Erythroblast (primary cell): ENCODE measurements at places on chromosomes 5 and 9.
A peak's percentile ranks its signal among the peaks of the same experiment; 100 is the strongest.

GRCh38 chr9:37954581-37954981, 50.7 kb upstream of the SLC25A51 start:
- DNase-seq, result peak; percentile 28

- no peak for DNase-seq
Observed at GRCh38 chr5:140024928-140025327, 18.2 kb downstream of the NRG2 start.

DNA sequence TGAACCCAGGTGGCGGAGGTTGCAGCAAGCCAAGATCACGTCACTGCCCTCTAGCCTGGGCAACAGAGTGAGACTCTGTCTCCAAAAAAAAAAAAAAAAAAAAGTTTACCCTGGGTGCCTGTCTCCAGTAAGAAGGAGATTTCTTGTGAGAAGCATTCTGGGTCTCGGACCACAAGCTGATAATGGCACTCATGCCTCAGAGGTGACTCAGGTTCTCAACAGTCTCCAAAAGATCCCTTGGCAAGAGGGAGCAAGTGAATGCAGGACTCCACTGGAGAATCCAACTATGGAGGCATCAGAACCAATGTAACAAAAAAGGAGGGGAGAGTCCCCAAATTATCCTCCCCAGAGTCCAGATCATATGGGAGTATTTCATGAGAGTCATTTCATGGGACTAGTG, 106.0 kb upstream of the LRRTM2 start:
- no peak for DNase-seq

- DNase-seq, result no peak
Observed at GRCh38 chr9:108363311-108363710, 492.5 kb downstream of the ACTL7B start.

- DNase-seq, result no peak
Observed at GRCh38 chr5:95375591-95375990, 15.6 kb upstream of the FAM81B start.

DNA sequence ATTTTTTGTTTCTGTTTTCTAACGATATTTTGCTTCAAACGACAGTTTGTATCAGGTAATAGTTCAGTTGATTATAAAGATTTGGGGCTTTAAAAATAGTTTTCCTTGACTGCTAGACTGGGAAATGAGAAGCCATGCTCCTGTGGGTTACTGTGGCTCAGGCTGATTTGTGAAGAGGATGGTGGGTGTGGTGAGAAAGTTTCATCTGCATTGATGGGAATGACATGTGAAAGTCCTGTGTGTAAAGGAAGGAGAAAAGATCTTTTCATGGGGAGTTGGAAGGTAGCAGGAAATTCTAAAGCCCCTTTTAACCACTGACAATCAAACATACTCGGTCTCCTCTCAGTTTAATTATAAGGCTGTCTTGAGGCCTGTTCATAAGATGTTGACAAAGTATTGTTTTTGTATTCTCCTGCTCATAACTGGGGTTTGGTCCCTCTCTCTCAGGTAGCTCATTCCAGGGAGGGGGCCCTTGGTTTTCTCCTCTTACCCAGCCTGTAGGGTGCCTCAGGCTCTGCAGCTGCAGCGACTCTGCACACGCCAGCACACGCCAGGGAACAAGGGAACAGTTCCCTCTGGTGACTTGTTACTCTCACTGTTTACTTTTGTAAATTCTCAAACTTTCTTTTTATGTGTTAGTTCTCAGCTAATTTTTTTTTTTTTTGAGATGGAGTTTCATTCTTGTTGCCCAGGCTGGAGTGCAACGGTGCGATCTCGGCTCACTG, 91.6 kb downstream of the CARTPT start:
- DNase-seq, result no peak

DNA sequence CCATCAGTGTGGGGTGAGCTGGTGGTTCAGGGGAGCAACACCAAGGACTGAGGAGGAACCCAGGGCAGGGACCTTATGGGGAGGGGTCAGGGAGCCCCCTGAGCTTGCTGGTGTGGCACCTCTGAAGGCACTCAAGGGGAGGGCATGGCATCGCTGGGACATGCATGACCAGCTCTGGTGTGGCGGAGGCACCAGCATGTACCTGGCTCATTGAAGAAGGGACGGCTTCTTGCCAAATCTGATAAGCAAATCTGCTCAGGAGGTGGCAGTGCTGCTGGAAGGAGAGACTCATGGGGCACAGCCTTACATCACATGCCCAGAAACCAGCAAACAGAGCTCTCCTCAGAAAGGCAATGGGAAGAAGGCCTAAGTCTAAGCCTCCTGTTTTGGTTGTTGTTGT, 421.8 kb downstream of the SEMA5A start:
- no peak for DNase-seq

DNA sequence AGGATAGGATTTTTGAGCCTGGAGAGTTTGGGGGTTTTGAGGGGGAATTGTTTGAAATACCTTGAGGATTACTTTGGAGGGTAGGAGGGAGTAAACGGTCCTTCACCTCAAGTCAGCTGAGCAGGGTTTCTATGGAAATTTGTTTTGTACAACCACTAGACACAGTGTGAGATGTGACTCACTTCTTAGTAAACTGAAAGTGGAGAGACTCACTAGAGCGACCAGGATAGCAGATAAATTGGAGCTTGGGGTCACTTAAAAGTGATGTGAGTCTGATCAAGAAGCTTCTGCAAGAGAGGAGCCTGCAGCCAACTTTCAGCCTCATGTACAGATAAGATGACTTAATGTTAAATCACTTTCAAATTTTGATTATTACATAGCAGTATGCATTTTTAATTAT, 1945.9 kb upstream of the NUDT12 start:
- peak; percentile 2 for DNase-seq

GRCh38 chr5:38871058-38871605, 25.3 kb downstream of the OSMR start:
- DNase-seq, result no peak

DNA sequence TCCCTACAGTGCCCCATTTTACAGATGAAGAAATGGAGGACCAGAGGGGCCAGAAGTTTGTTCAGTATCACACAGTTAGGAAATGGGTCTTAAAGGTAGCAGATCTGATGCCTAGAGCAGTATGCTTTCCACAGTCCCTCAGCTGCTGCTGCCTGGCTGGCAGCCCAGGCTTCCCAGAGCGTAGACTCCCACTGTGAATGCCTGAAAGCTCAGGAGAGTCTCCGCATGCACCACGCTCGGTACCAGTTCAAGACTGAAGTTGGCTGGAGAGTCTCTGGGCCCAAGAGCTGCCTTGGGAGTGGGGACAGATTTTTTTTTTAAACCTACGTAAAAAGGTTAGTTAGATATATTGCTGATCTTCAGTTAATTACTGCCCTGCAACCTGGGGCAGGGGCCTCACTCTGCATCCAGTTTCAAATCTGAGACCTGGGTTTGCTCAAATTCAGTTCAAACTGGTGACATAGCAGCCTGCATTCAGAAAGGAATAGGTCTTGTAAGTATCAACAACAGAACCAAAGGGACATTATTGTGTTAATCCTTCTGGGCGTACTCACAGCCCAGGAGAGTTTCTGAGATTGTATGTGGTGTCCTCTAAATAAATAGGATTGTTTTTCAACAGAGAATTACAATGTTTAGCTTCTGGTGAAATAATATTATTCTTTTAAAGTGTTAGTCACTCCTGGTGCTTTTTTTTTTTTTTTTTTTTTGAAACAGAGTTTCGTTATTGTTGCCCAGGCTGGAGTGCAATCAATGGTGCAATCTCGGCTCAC, 8.3 kb downstream of the NANS start:
- no peak for DNase-seq

DNA sequence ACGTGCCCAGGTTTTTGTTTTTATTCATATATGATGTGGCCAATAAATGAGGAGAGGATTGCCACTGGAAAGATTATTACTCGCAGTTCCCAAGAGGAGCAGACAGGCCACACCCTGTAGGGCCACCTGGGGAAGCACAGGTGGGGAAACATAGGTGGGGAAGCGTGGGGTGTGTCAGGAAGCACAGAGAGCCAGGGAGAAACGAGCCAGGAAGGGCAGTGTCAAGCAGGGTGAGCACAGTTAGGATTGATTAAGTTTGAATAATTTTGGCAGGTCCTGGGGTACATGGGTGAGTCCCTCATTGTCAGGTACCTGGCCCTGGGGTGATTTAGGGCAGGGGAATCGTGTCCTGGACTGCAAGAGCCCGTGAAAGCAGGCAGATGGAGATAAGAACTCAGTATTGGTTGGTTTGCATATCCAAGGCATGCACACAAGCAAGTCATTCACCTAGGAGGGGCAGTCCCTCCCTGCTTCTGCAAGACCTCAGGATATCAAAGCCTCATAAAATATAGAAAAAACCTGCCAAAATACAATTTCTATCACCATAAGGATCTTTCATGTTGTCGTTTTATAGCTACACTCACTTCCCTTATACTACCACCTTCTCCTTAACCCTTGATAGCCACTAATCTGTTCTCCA, 22.4 kb downstream of the MVB12B start:
- DNase-seq, result no peak

DNA sequence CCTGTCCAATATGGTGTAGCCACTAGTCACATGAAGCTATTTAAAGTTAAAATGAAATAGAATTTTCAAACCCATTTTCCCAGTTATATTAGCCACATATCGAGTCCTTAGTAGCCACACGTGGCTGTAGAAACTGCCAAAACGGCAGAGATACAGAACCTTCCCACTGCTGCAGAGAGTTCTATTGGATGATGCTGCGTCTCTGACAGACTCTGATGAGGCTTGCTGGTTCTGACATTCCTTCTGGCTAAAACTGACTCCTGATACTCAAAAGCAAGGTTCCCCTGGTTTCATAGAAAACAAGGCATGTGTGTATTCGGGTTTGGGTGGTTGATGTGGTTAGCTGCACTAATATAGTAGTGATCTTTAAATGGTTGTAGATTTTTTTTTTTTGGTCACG, 91.5 kb downstream of the TLE4 start:
- DNase-seq, result no peak

- DNase-seq, result peak; percentile 44
Observed at GRCh38 chr9:89593727-89594427, 10.9 kb upstream of the GADD45G start.

DNA sequence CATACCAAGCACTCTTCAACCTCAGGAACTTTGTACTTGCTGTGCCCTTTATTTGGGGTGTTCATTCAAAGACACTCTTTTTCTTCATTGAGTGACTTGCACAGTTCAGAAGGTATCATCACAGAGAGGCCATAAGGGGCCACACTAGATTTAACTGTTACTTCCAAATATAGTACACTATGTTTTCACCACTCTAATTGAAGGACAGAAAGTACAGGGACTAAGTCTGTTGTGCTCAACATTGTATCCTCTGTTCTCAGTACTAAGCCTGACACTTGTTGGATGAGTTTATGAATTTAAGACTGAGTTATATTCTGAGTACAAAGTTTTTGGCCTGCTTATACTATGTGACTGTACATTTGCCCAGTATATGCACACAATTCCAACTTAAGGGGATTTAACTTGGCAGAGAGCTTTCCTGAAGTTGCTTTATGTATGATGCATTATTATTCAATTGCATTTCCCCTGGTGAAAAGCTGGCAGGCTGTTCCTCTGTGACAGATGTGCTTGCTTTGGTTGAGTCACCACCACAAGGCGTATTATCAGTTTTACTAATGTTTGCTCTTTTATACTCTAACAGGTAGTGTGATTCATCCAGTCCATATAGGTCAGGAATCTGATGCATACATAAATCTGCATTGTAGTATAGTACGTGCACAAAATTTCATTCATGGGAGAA, 714.8 kb downstream of the TLR4 start:
- no peak for DNase-seq

DNA sequence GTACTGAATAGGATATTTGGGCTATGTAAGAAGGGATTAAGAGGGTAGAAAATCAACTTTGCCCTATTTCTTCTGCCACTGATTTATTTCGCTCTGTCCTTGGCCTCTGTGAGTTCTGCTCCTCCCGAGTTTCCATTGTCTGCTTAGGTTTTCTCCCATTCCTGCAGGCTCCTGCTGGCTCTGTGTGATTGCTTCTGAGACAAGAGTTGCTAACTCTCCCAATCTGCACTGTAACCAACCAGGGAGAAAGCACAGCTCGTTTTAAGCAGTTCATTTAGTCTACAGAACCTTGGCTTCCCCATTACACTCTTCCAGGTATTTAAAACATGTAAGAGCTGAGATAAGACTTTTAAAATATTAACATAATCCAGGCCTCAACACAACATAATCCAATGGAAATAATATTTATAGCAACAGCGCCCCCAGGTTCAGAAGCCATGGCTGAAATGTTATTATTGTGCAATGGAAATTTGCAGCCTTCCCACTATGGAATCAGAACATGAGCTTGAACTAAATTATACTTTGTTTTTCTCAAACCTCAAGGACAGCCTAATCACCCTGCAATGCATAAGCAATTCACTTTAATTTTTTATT, 203.5 kb downstream of the ERCC6L2 start:
- no peak for DNase-seq

DNA sequence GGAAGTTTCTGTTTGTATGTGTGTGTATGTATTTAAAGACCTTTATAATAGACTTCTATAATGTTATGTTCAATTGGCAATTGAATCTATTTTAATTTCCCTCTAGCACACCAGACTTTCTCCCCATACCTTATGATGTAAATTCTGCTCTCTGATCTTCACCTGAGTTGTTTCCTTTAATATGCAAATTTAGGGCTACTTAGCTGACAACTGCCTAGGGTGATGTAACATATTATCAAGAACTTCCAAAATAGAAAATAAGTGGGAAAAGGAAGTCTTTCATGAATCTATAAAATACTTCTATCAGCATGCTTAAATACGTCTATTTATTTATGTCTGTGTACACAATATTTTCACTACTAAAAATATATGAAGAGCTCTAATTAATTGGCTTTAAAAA, 923.5 kb upstream of the CDH10 start:
- no peak for DNase-seq

- no peak for DNase-seq
Observed at GRCh38 chr9:108672475-108673190, 183.2 kb downstream of the ACTL7B start.

DNA sequence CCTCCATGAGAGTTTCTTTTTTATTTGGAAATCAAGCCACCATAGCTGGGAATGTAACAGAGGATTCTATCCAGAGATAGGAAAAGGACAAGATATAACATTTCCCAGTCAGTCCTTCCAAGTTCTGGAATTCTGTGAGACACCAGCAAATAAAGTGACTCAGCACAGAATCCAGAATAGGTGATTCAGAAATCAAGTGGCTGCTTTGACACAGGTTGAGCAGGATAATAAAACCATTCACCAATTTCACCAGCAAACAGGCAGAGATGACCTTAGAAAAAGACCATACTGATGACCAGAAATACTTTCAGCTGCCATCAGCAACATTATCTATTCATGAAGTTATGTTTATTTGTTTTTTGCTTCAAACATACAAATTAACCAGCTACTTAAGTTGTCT, 491.5 kb upstream of the TUSC1 start:
- DNase-seq, result no peak

DNA sequence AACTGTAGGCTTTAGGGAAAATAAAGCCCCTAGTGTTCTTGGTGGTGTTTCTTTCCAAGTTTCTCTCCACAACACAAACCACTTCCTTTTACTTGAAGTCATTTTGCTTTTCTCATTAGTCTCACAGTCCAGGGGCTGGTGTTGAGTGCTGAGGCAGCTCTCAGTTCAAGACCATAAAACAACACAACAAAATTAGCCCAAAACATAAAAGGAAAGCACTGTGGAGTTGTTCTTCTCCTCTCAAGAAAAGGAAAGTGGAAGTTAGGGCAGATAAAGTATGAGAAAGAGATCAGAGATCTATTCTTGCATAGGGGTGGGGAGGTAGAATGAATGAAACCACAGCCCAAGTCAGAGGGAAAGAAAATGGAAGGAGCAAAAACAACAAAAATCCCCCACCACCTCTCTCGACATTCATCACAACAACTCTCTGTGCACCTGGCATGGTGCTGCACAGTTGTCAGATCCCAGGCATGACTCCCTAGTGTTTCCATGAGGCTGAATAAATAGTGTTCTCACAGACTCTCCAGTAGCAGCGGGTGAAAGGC, 569.9 kb downstream of the RAB3C start:
- DNase-seq, result no peak
